ENCODE measurements at places on chromosomes 5 and 9.
A peak's percentile ranks its signal among the peaks of the same experiment; 100 is the strongest.

DNA sequence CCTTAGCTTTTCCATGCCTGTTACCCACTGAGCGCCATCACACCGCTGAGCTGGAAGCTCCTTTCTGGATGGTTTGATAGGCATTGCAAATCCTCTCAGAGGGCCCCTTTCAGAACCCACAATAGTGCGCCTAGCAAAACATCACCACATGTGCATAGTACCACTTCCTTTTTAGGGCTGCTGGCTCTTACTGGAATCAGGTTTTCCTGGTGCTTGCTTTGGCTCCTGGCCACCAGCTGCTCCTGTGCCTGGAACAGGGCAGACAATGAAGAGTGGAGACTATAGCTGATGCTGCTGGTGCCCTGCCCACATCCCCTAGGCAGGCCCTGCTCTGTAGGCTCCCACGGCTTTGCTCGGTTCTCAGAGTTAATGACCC, 163.6 kb upstream of the SEMA6A start:
- no peak for DNase-seq

- no peak for DNase-seq
Measured at GRCh38 chr5:118844351-118844750, 144.0 kb downstream of the DTWD2 start.

DNA sequence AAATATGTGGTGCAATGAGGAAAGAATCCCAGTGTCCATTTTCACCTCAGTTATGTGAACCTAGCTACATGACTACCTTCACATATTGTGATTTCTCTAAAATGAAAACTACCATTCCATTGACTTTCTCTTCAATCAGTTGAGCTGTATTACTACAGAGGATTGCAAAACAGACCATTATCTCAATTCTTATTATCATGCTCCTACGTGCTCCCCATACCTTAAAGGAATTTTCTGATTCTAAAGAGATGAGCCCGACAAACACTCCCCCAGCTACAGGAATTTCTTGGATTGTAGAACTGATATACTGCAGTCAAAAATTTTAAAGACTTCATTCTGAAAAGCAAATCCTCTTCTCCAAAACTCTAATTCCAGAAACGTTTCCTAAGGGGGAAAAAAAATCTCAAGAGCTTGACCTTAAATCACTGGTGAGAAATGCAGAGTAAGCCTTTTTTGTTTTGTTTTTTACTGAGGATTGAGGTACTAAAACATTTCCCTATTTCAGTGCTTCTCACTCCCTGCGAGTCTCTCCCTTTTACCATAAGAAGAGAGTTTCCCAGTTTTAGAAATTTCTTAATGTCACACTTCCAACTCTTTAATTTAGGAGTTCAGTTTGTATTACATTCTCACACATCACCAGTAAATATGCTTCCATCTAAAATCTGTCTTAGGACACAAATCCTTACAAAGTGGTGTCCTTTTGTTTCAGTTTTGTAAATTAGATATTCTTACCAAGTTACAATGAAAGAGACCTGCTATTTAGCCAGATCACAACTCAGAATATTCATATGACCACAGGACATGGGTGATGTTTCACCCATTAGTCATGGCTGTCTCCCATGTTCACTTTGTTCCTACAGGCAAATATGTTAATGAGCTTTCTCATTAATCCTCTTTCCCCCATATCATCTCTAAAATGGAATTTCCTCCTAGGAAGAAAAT, 203.8 kb downstream of the TSSK1B start:
- DNase-seq = no peak

GRCh38 chr5:180795771-180796313, 6.8 kb downstream of the MGAT1 start:
- no peak for DNase-seq

DNA sequence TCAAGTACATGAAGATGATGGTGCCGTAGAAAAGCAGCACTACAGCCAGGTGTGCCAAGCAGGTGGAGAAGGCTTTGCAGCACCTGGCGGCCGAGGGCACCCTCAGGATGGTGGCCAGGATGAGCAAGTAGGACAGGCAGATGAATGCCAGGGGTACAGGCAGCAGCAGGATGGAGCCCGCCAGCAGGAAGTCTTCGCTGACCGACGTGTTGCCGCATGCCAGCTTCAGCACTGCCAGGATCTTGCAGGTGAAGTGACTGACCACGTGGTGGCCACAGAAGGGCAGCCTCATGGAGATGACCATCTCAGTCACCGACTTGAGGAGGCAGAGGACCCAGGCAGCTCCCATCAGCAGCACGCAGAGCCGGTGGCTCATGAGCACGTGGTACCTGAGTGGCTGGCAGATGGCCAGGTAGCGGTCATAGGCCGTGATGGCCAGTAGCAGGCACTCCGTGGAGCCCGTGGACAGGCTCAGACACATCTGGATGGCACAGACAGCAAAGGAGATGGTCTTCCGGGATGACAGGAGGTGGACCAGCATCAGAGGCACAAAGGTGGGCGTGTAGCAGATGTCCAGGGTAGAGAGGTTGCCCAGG, 482 bp downstream of the OR13J1 start:
- no peak for DNase-seq

GRCh38 chr5:136506131-136506530, 140.8 kb upstream of the TRPC7 start:
- DNase-seq = no peak

DNA sequence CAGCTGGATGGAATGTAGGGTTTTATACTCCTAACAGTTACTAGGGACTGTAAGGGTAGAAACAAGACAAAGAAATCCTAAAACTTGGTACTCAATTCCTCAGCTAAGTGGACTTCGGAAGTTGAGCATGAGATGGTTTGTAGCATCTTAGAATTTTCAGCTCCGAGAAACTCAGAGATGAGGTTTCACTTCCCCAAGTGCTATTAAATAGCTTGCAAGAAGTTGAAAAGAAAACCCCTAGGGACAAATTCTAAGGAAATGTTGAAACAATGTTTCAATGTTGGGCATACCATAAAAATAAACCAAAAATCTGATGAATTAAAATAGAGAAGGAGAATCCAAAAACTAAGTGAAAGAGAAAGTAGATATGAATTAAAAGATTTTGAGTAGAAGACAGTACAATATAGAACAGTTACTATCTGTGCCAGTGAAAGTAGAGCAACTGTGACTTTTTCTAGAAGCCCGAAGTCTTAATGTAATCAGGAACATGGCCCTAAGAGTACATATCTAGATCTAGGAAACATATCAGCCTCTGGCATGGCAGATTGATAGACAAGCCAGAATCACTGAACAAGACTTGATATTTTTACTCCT, 308.6 kb upstream of the RGMB start:
- DNase-seq = no peak

DNA sequence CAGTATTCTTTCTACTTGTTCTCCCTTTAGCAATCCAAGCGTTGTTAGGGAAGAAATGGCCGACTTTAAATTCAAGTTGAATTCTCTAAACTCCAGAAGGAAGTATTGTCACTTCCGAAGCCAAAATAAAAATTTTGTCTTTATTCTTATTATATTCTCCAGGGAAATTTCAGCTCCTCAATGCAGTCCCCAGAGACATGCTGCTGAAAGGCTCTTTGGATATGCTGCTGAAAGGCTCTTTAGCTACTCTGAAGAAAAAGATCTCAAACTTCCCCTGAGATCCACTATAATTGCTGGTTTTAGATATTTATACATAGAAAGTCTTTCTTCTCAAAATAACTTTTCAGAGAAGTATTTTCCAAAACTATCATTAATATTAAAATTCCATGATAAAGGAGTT, 92.3 kb upstream of the PARP8 start:
- DNase-seq = no peak

GRCh38 chr9:130944510-130945058, 5.5 kb upstream of the FIBCD1 start:
- DNase-seq = no peak

GRCh38 chr9:128191406-128192046, at the start of gene CIZ1:
Gene CIZ1 (minus strand): TSS chr9:128191572. CDS start chr9:128190857, 715 bp downstream.
- peak; percentile 41 for DNase-seq

DNA sequence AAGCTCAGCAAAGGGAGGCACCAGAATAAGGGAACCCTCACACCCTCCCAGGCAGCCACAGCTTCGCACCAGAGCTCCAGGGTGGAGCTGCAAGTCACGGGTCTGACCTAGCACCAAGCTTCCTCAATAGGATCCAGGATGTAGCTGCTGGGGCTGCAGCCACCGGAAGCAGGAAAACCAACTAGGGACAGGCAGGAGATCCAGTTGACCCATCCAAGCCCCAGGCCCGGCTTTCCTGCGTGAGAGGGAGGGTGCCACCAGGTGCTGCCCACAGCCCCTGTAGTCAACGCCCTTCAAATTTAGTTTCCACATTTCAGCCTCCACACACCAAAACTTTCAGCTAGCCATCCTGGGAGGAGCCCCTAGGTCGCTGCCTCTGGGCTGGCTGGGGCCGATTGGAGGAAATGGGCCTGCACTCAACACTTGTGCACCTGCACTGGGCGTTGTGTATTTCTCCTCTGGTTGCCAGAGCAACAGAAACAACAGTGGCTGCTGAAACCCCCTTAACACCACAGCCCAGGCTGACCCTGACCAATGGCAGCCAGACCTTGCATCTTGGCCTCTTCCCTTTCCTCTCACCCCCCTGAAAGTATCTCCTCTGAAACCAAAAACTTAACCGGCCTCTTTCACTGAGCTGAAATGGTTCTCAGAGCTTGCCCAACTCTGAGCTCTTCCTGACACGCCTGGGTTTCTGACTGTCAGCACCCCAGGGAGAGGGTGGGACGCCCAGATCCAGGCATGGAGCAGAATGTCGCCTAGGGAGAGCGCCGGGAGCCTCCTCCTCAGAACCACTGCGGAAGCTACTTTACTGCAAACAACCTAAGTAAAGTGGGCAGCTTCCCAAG, 226.5 kb upstream of the MAP3K1 start:
- DNase-seq = peak; percentile 48

DNA sequence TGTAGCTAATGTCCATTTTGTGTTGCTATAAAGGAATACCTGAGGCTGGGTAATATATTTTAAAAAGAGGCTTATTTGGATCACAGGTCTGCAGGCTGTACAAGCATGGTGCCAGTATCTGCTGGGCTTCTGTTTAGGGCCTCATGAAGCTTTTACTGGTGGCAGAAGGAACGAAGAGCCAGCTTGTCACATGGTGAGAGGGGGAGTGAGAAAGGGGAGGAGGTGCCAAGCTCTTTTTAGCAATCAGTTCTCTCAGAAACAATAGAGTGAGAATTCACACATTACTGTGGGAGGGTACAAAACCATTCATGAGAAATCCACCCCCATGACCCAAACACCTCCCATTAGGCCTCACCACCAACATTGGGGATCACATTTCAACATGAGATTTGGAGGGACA, 340.9 kb downstream of the RASEF start:
- DNase-seq = no peak

- no peak for DNase-seq
Measured at GRCh38 chr5:34487159-34487879, 168.8 kb upstream of the RAI14 start.

DNA sequence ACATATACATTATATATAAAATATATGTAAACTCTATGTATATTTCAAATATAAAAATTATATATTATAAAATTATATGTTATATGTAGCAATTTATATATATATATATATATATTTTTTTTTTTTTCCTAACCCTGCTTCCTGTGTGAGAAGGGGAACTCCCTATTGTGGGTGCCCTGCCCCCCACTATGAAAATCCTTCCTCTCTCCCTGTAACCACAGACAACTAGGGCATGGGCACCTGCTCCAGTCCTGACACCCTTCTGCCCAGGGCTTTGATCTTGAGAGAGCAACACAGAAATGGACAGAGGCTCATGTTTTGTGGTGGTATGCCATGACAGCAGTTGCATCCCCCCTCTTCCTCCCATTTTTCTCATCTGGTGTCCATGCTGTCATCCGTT, 148.7 kb upstream of the IL12B start:
- no peak for DNase-seq

DNA sequence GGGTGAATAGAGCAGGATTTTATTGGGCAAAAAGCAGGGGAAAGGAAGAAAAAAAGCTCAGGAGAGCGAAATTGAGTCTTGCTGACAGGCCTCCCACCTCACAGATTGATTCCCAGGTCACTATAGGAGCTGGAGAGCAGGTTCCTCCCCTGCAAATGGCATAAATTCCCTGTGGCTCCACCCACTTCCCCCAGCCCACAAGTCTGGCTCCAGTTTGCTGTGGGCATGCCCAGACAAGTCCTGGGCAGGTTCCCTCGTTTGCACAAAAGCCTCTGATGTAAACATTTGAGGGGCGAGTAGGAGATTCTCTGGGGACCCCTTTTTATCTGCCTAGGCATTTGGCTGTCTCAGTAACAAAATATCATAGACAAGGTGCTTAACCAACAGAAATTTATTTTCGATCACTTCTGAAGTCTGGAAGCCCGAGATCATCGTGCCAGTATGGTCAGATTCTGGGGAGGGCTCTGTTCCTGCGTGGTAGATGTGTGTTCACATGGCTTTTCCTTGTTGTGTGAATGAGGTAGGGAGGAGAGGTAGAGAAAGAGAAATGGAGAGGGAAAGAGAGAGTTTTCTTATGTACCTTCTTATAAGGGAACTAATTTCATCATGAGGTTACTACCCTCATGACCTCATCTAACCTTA, 614.5 kb downstream of the MAT2B start:
- no peak for DNase-seq

GRCh38 chr9:34382054-34382453, 5.4 kb upstream of the MYORG start:
- no peak for DNase-seq

GRCh38 chr5:83498585-83498984, 27.0 kb downstream of the VCAN start:
- DNase-seq = no peak

DNA sequence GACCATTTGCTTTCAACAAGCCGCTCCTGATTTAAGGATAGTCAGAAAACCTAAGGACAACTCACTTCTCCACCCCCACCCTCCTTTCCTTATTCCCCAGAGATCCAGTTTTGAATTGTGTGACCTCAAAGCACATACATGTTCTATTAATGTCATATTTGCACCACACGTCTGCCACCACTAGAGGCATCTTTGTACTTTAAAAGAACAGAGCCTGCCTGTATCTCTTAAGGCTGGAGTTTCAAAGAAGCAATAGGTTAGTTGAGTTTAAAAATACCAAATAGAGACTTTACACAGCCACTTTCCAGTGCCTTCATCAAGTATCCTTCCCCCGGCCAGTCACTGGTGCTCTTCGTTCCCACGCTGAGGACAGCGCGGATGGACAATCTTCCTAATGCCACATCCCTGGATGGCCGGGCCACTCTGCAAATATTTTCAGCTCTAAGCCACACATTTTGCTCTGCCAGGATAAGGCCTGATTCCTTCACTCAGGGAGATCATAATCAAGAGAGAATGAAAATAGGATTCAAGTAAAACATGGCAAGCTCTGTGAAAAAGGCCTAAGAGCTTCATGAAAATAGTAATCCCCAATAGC, 146.3 kb downstream of the SNCAIP start:
- DNase-seq = no peak

DNA sequence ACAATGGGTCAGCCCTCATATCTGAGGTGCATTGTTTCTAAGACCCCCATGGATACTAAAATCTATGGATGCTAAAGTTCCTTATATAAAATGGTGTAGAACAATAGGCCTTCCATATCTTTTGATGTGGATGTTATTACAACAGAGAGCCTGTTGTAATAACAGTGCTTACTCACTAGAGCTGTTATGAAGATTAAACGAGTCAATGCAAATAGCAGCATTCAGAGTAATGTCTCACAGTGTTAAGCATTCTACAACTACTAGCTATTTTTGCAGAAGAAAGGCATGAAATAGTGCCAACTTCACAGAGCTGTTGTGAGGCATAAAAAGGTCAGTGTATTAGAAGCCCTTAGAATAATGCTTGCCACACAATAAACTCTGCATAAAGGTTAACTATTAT, 13.0 kb downstream of the CHSY3 start:
- DNase-seq = no peak

- no peak for DNase-seq
Measured at GRCh38 chr9:74205056-74205455, 292.1 kb upstream of the RORB start.

GRCh38 chr9:86747711-86748110, 199.6 kb downstream of the GAS1 start:
- no peak for DNase-seq

- no peak for DNase-seq
Measured at GRCh38 chr9:33785914-33786313, 9.4 kb upstream of the PRSS3 start.
